Coronary artery (tissue), 2 donors: ENCODE measurements at places on chromosomes 7 and 10.

DNA sequence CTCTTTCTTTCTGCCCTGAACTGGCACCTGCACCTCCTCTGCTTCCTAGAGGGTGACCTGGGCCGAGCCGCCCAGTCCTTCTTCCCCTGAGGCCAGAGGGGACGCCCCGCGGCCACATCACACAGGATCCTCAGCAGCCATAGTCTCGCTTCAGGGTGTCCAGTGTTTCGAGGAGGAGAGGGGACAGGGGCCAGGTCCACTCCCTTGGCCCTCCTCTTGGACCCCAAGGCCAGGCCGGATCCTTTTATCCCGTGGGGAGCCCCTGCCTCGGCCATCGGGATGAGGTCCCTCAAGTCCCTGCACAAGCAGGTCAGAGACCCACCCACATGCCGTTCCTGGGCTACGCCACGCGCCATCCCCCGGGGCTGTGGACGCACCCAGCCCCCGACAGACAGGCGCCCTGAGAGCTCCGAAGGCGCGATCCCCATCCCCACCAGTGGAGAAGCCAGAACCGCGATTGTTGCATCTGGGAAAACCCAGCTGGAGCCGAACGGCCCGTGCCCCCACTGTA, 3.6 kb downstream of the BHLHA15 start:
- DNase-seq = no peak

DNA sequence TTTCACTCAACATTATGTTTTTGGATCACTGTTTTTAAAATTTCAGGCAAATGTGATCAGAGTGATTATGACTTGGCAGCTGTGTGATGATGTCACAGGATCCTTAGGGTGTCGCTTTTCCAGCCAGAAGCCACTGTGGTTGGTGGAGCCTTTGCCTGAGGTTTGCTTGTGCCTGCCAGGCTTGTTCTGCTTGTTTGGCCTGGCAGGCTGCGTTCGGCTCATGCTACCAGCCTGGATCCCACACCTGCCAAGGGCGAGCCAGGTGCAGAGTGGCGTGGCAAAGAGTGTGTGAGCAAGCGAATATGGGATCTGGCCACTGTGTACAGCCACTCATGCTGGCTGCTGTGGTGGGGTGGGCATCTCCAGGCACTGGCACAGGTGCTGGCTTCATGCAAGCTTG, 55.7 kb downstream of the ADK start:
- no peak for DNase-seq

DNA sequence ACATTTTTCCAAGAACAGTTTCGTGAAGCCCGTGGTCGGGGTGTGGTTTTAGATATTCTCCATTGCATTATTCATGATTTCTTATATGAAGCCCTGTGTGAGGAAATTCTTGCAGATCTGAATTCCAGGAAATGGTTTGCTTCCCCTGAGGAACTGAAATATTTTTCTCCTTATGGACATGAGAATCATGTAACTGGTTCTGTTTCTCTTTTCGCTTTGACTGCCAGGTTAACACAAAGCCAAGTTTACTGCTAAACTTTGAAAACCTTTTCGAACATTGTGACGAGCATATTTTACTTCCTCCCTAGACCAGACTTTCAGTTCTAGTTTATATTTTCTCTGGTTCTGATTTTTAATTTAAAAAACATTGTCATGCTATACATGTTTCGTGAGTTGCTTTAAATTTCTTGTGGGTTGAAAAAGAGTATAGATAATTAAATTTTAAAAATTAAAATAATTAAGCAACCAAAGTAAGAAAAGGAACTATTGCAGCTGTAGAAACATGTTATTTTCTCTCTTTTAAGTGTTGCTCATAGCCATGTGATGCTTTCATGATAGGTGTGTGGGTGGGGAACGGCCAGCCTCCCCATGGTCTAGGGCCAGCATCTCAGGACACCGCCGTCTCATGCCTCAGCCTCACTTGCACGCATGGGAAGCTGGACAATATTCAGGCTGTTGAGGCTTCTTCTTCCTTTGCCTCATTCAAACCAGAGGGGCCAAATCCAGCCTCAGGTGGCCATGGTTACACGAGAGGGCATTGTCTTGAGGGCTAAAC, 97.1 kb downstream of the CREB5 start:
- DNase-seq = no peak

- no peak for DNase-seq
Observed at GRCh38 chr7:103690242-103690974, 244.4 kb upstream of the SLC26A5 start.

GRCh38 chr10:51007781-51008180, 66.5 kb upstream of the PRKG1 start:
- DNase-seq = no peak

DNA sequence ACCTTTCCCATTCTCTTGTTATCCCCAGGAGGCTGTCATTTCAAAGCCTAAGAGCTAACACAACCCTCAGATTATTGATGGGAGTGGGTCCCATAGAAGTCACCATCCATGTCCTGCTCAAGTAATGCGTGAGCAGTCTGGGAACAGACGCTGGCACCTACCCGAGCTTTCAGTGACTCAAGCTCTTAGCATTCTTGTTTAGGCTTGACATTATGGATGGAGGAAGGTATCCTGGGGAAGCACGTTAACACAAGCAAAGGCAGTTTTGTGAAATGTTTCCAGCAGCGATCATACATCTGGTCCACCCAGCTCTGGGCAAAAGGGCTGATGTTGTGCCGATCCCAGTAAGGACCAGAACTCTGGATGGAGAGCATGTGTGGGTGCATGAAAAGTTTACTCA, 30.0 kb upstream of the AUTS2 start:
- DNase-seq = no peak

GRCh38 chr7:155104913-155105312, 34.8 kb downstream of the HTR5A start:
- no peak for DNase-seq

DNA sequence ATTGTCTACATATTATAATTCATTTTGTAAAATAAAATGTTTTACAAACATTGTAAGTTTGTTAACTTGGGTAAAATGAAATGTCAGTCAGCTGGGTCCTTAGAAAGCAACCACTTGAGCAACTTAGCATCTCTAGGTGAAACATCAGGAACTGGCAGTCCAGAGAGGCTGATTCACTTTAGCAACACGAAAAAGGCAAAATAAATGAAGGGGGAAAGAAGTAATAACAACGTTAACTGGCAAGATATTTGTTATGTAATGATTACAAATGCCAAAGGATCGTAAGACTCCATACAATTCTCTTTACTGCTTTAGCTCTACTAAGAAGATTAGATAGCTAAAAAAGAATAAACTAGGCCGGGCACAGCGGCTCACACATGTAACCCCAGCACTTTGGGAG, 5.0 kb downstream of the PDZD8 start:
- DNase-seq = no peak

GRCh38 chr10:3852147-3852904, 67.3 kb upstream of the KLF6 start:
- DNase-seq = no peak

- DNase-seq = no peak
Observed at GRCh38 chr7:73437621-73438416, 4.2 kb downstream of the FZD9 start.

GRCh38 chr7:7737674-7738073, 19.3 kb upstream of the RPA3 start:
- DNase-seq = no peak

DNA sequence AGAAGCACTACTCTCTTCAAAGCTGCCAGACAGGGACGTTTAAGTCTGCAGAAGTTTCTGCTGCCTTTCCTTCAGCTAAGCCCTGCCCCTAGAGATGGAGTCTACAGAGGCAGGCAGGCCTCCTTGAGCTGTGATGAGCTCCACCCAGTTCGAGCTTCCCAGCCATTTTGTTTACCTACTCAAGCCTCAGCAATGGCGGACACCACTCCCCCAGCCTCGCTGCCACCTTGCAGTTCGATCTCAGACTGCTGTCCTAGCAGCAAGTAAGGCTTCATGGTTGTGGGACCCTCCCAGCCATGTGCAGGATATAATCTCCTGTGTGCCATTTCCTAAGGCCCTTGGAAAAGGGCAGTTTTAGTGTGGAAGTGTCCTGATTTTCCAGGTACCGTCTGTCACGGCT, 74.3 kb downstream of the TMEM26 start:
- no peak for DNase-seq

DNA sequence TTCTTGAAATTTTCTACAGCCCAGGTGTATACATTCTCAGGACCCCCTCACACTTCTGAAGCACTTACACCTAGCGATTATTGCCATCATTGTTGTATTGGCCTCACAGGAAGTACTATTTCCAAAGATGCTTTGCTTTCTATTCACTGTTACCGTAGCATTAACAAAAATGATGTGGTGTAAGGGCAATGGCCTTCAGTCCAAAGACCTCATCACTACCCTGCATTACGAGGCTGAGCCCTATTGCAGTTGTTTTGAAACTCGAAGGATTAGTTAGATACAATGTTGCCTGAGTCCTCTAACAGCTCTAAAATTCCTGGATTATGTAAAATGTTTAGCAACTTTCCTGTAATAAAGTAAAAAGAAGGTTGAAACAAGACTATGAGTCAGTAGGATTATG, 2.9 kb downstream of the NRCAM start:
- DNase-seq = no peak

- DNase-seq = no peak
Observed at GRCh38 chr7:150381785-150382122, 2.6 kb downstream of the ZNF775 start.

- DNase-seq = no peak
Observed at GRCh38 chr10:84706875-84707274, 378.5 kb downstream of the CCSER2 start.

- DNase-seq = no peak
Observed at GRCh38 chr7:47756636-47757035, 174.7 kb upstream of the TNS3 start.

GRCh38 chr7:149070372-149071125, 20.0 kb downstream of the ZNF786 start:
- no peak for DNase-seq

GRCh38 chr10:132005147-132005546, 23.4 kb upstream of the BNIP3 start:
- no peak for DNase-seq

DNA sequence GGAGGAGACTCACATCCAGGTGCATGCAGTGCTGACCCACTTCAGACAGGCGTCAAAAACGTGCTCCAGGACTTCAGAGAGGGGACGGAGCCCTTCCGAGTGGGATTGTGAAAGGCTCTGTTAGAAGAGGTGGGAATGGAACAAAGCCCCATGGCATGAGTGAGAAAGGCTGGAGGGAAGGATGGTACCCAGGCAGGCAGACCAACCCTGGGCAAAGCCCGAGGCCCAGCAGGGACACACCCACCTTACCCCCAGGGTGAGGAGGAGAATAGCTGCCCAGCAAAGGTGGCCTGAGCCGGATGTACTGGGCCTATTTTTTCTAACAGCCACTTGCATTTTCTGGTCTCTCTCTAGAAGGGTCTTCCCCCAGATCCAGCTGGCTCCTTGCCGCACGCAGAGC, 14.8 kb downstream of the CHAT start:
- DNase-seq = no peak

DNA sequence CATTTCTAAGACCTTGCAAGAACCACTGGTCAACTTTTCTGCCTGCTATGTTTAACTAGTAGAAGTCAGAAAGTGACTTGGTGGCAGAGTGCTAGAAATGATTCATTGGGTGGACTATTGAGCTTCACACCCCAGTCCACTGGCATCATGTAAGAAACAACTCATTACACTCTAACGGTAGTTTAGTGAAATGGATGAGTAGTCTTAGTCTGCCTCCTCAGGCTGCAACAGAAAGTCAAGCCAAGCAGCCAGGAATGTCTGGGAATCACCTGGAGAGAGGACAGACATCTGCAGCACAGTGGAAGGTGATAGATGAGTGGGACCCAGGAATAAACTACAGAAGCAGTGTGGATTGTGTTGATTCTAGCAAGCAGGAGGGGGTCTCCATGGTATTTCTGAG, 125.4 kb downstream of the AUTS2 start:
- DNase-seq = no peak

DNA sequence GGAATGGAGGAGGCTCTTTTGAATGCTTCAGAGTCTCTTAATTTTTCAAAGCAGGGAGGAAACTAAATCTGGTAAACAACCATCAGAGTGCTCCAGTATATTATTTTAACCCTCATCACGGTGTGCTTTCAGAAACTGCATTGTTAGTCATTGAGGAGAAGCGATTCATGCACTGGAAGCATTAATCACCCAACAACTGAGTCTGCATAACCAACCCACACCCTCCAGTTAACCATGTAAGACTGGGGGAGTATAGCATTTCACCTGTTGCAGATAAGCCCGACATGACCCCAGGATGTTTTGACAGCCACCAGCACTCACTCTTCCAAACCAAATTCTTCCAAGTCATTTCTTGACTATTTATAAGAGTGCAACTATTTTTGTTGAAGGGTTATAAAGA, 257.6 kb downstream of the GATA3 start:
- no peak for DNase-seq

DNA sequence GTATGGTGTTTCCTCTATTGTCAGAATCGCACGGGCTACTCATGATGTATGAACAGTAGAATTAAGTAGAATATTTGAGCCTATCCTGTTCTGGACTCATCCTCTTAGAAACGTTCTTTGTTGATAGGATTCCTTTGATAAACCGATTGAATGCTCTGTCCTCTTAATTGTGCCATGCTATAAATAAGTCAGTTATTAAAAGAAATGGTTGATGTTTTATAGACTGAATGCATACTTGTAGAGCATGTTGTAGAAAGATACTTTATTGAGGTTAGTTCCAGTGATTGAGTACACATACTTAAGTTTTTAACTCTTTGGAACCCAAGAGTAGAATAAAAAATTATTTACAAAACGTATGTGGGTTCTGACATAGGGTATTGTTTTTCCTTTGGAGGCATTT, 54.9 kb upstream of the HBP1 start:
- DNase-seq = no peak

DNA sequence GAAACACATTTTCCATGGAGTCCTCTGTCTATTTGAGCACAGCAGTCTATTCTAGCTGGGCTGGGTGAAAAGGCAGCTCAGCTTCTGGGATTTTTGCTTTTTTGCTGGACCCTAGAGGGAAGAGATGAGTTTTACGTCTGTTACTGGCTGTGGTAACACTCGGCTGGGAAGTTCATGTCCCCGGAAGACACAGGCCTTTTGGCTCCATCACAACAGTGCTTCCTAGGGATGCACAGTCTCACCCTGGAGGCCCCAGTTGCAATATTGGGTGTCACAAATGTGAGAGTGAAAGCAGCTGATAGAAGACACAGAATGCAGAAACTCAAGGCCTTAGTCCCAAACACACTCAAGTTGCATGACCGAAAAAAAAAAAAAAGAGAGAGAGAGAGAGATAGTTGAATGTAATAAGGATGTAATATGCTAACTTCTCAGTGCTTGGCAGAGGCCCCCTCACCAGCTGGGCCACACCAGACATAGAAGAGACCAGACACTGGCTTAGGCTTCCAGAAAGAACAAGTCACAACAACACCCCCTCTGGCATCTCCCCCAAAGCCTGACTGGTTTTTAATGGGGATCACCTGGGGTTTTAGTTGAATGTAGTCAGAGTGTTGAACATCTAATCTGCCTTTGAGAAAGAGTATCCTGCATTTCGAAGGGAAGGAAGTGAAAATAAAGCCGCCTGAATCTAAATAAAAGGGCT, 545.4 kb upstream of the FZD8 start:
- DNase-seq = no peak

GRCh38 chr7:12907774-12908173, 220.3 kb downstream of the ARL4A start:
- no peak for DNase-seq
